NCI-H1105 treated with DMSO at 0.1 percent for 48 hours (cell line): ENCODE measurements at places on chromosomes 4 and X.
A peak's percentile ranks its signal among the peaks of the same experiment; 100 is the strongest.

DNA sequence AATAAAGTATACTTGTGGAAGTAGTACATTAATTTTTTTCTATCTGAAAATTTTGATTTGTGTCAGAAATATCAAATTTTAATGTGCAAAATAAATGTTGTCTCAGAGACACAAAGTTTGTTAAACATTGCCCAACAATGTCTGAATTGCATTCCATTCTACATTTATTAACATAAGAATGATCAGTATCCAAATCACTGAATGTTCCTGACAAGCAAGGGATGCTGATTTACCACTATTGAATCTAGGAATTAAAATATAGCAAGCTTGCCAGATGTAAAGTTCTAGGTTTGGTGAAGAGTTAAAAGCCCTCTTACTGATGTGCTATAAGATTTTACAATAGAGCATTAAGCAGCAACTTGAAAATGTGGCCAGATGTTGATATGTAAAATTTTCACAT lies 489.2 kb upstream of the CTSO start:
- no peak for DNase-seq

DNA sequence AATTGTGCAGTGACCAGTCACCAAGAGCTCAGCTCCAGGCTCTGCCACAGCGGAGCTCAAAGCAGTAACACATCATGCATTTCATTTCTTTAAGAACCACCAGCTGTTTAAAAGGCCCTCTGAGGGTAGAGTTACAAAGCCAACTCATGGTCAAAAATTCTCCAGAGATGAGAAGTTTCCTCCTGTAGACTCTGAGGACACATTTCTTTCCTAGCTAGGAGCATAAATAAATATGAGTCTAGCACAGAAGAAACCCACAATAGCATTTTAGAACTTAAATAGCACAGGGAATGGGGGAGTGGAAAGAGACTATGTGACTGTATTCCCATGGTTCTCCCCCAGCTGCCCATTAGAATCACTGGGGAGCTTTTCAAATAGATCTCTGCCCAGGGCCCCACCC lies 6.5 kb upstream of the CRMP1 start:
- DNase-seq, result no peak

DNA sequence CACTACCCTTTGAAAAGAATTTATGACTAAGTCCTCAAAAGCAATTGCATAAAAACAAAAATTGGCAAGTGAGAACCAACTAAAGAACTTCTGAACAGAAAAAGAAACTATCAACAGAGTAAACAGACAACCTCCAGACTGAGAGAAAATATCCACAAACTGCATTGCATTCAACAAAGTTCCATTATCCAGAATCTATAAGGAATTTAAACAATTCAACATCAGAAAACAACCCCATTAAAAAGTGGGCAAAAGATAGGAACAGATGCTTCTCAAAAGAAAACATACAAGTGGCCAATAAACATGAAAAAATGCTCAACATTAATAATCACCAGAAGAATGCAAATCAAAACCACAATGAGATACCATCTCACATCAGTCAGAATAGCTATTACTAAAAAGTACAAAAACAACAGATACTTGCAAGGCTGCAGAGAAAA lies 130.2 kb downstream of the GASK1B start:
- DNase-seq, result no peak

DNA sequence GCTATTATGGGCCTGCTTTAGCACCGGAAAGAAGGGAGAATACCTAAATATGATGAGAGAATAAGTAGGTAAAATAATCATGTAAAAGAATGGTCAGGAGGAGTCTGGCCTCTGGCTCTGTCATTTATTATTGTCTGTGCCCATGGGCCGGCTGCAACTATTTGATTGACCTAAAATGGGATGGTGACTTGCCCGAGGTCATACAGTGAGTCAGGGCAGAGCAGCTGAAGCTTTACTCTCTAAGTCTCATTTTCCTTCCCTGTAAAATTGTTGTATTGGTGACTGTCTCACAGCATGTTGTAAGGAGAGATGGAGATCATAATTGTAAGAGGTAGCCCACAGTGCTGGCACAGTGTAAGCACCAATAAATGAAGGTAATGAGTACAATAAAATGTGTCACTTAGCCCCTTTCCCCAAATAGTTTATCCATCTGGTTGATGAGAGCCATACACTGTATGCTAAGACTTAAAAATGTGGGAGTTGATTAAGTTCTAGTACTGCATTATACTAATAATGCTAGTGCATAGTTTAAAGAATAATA lies 39.6 kb downstream of the RUFY3 start:
- no peak for DNase-seq

DNA sequence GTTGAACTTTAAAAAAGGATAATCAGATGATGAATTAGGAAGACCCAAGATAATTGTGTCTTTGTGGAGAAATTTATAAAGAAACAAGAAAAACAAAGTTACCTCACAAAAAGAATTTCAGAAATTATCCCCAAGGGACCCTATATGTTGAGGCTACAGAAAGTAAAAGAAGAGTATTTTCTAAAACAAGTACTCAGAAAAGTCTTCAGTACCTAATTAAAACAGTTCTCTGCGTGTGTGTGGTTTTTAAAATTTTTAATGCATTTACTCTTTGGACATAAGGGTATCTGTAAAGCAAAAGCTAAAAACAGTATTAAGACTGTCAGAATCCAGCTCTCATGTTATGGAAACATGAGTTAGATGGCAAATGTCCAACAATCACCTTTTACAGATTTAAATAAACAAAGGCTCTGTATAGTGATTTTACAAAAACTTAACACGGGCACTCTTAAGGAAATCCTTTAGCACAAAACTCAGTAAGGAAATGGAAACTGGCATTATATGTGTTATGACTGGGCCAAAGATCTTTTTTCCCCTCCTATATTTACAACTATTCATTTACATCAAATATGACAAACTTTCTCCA lies 187.5 kb downstream of the NSUN7 start:
- DNase-seq, result no peak

GRCh38 chr4:74855879-74856278 lies 61.6 kb upstream of the BTC start:
- no peak for DNase-seq

- no peak for DNase-seq
Observed at GRCh38 chr4:163621821-163622220, 127.3 kb downstream of the TMA16 start.

- DNase-seq, result peak; percentile 45
Observed at GRCh38 chr4:74123065-74123728, 24.2 kb upstream of the CXCL2 start.

DNA sequence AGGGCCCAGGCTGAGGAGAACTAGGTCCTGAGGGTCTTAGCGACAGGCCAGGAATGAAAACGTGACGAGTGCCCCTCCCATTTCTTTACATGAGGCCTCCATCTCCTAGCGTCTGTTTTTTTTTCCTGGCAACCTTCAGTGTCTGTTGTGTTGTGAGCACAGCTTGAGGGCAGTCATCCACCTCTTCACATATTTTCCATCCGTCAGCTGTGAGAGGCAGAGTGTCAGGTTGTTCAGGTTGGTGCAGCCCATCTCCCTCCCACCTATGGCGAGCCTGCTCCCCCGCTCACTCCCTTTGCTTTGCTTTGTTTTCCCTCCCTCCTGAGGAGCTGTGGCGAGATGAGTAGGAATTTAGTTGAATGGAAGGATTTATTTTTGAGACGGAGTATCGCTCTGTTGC lies 51.7 kb upstream of the CHRNA9 start:
- DNase-seq, result no peak

GRCh38 chr4:845836-846251 lies 19.9 kb upstream of the CPLX1 start:
- no peak for DNase-seq

DNA sequence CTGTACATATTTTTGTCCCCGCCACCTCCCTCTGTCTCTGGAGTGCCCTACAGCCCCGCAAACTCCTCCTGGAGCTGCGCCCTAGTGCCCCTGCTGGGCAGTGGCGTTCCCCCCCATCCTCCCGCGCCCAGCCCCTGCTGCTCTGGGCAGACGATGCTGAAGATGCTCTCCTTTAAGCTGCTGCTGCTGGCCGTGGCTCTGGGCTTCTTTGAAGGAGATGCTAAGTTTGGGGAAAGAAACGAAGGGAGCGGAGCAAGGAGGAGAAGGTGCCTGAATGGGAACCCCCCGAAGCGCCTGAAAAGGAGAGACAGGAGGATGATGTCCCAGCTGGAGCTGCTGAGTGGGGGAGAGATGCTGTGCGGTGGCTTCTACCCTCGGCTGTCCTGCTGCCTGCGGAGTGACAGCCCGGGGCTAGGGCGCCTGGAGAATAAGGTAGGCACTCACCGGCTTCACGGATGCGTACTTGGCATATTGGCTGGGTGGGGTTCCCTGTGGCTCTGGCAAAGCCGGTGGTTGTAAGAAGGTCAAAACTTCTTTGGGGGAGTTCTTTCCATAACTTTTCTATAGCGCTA lies 653 bp downstream of the HHIP start:
- DNase-seq, result no peak

DNA sequence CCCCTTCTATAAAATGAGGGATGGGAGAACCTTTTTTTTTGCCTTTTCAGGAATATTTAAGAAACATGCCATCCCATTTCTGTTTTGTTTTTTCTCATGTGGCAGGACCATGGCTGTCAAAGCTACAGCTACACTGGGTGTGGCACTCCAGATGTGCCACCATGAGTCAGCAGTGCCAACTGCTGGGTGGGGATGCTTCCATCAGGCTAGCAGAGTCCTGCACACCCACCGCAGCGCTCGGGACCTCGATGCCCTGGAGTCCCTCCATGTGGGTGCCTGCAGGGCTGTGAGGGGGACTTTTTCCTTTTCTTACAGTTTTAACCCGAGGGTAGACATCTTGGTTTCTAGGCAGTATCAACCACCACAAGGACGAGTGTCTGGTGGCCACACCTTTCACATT lies 352.6 kb downstream of the NR3C2 start:
- no peak for DNase-seq

DNA sequence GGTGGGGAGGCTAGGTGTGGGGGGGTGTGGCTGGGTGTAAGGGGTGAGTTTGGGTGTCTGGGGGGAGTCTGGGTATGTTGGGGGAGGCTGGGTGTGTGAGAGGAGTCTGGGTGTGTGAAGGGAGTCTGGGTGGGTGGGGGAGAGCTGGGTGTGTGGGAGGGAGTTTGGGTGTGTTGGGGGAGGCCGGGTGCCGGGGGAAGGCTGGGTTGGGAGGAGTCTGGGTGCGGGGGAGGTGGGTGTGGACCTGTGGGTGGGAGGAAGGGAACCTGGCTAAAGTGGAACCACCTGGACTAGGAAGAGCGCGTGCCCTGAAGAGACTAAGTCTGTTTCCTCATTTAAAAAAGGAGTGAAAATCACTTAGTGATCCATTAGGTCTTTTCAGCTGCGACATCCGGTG lies 18.3 kb downstream of the SPON2 start:
- no peak for DNase-seq

DNA sequence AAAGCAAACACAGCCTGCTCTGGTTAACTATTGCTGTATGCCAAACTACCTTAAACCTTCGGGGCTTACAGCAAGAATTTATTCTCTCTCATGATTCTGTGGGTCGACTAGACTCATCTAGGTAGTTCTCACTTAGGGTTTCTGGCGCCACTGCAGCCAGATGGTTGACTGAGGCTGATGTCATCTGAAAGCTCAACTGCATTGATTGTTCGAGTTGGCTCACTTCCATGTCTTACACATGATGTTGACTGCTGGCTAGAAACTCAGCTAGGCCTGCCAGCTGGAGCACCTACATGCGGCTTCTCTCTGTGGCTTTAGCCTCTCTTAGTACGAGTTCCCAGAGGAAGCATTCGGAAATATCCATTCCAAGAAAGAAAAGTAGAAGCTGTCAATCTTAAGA lies 103.2 kb downstream of the SRPX start:
- DNase-seq, result no peak
